Panc1 (cell line): ENCODE measurements at places on chromosomes 2 and 18. TPM values are rescaled to one million over a fixed set of nuclear protein-coding genes. Genes with fewer than 3 reads are reported as not detected.

- no peaks in the 10 kb centered on the region for H3K27me3 ChIP-seq
- no peak overlapping the region for H3K4me3 ChIP-seq
- DNase-seq, result no peak
- H3K4me1 ChIP-seq, result no peaks in the 10 kb centered on the region
Observed at GRCh38 chr18:24683925-24684324, 223.5 kb downstream of the HRH4 start.

SLC4A5 gene
- total RNA-seq, result 1.2 TPM

DNA sequence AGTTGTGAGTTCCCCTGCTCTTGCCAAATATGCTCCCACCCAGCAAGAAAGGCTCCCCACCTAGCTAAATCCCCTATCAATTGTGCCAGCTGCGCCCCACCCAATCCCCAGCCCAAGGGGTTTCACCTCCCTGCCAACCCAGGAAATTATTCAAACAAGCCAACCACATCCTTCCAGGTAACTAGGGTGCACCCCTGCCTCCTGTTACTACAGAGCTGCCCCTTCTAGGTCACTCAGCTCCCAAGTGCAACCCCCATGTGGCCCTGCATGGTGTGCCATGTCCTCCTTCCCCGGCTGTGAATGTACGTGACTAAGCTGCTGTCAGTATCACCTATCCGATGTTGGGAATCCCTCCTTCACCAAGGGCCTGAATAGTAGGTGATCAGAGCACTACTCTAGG is 91.2 kb upstream of the LDAH start:
- H3K27ac ChIP-seq, result no peak overlapping the region
- no peaks in the 10 kb centered on the region for H3K36me3 ChIP-seq
- no peaks in the 10 kb centered on the region for H3K4me1 ChIP-seq
- H3K27me3 ChIP-seq, result peaks cover 7% of the 10 kb centered on the region

DNA sequence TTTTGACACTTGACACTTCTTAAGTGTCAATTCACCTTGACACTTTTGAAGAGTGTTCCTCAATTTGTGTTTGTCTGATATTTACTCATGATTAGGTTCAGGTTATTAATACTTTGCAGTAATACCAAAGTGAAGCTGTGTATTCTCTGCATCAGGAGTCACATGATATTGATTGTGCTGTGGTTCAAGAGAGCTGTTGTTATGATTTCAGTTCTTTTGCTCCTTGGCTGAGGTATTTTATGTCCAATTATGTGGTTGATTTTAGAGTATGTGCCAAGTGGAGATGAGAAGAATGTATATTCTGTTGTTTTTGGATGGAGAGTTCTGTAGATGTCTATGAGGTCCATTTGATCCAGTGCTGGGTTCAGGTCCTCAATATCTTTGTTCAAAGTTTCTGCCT is 17.2 kb downstream of the EHBP1 start:
- no peak for DNase-seq
- H3K27me3 ChIP-seq, result no peaks in the 10 kb centered on the region
- H3K4me1 ChIP-seq, result peaks cover 7% of the 10 kb centered on the region; the same call in 1 of the 2 replicates
- H3K36me3 ChIP-seq, result 0 out of 2 replicates have a peak, but pooled peaks cover 3% of the 10 kb centered on the region

GRCh38 chr2:105231232-105231619 is 10.3 kb upstream of the GPR45 start:
- no peak overlapping the region for H3K4me3 ChIP-seq
- H3K27me3 ChIP-seq, result no peaks in the 10 kb centered on the region; the same call in 1 of the 2 replicates
- no peaks in the 10 kb centered on the region for H3K36me3 ChIP-seq
- H3K27ac ChIP-seq, result no peak overlapping the region

FBXO48 gene
- 0.74 TPM for total RNA-seq
